ENCODE measurements at places on chromosomes 4 and X.

GRCh38 chr4:163343604-163344146, at the start of gene NPY5R:
Gene NPY5R, plus strand, starts transcription at chr4:163343892. Its CDS starts 6,382 bp downstream, at chr4:163350274.
- DNase-seq, result no peak

GRCh38 chr4:189048119-189048518, 892.6 kb upstream of the FRG1 start:
- no peak for DNase-seq

GRCh38 chr4:116357758-116358157, 727.6 kb downstream of the TRAM1L1 start:
- DNase-seq, result peak; percentile 9

- DNase-seq, result no peak
Measured at GRCh38 chr4:11791797-11792196, 363.1 kb upstream of the HS3ST1 start.

GRCh38 chr4:137545461-137545861, 13.2 kb upstream of the PCDH18 start:
- no peak for DNase-seq

DNA sequence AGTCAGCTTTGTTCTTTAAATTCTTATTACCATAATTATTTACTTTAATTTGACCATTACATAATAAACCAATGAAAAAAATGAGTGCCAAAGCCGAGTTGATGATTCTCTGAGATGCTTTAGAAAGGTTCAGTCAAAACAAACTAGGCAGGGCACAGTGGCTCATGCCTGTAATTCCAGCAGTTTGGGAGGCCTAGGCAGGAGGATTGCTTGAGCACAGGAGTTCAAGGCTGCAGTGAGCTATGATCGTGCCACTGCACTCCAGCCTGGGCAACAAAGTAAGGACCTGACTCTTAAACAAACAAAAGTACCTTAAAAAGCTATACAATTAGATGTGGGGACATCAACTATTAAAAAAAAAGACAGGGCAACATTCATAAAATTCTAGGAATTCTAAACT, 75.0 kb downstream of the AFAP1 start:
- no peak for DNase-seq

- DNase-seq, result no peak
Measured at GRCh38 chrX:47900833-47901232, 64.1 kb downstream of the ZNF81 start.

DNA sequence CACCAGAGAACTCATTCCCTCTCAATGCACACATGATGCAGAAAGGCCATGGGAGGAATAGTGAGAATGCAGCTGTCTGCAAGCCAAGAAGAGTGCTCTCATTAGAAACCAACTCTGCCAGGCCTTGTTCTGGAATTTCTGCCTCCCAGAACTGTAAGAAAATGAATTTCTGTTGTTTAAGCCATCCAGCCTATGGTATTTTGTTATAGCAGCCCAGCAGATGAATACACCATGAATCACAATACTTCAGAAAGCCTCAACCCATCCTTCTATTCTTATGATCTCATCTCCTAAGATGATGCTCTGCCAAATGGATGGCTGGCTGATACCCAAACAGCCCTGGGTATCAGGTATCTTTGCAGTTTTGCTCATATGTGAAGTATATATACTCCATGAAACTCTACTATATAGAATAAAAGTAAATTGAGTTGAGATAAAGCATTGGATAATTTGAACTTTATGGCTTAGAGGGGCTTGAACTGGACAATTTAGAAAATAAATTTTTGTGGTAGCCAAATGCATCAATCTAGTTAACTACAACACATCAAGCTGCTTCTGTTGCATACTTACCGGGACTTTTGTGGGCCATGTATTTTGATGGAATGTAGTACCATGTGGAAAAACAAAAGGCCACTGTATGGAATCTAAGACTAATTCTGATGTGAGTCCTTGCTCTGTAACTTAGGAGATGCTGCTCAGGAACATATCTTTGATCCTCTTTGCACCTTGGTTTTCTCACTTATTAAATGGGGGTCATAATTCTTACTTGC, 245.9 kb downstream of the HS3ST1 start:
- DNase-seq, result no peak

- no peak for DNase-seq
Measured at GRCh38 chr4:108359130-108359985, 190.6 kb upstream of the LEF1 start.

DNA sequence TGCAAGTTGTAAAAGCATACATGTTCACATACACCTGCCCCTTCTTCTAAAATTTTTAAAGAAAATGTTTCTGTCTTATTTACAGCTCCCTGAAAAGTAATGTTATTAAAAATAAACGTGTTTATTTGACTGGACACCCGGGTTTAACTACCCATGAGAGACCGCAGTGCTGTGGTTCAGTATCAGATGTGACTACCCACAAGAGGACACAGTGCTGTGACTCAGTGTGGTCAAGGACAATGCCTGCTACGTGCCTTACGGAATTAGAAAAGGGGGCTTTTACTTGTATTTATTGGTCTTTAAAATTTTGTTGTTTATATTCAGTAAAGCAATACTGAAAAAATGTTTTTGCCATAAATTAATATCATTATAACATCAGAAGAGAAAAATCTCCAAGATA, 641.4 kb downstream of the TRIML1 start:
- no peak for DNase-seq

DNA sequence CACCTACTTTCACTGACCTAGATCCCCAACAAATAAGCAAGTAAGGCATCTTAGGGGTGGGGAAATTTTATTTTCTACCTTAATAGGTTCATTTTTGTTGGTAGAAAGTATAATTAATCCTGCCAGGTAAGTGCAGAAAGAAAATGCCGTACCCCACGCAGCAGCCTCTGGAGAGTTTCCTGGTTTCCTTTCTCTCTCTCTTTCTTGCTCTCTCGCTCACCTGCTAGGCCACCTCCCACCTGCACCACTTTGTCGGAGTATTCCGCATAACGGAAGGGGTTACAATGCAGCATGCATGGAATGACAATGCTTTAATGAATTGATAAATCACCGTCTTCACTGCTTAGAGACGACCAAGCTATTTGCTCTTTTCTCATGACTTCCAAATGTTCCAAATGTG, 101.0 kb downstream of the SCD5 start:
- no peak for DNase-seq

Data from NCI-H2081 (cell line).